LHCN-M2 (cell line): ENCODE measurements at places on chromosomes 13 and 19. TPM values are rescaled to one million over a fixed set of nuclear protein-coding genes. Genes with fewer than 3 reads are reported as not detected.
A peak's percentile ranks its signal among the peaks of the same experiment; 100 is the strongest.

GRCh38 chr19:39021063-39021462, 11.3 kb downstream of the FBXO27 start:
- no peak for DNase-seq

GRCh38 chr19:41988947-41989346, 5.1 kb downstream of the ATP1A3 start:
- no peak for DNase-seq

GRCh38 chr13:109465148-109465547, 321.2 kb downstream of the IRS2 start:
- DNase-seq: peak; percentile 4

DNA sequence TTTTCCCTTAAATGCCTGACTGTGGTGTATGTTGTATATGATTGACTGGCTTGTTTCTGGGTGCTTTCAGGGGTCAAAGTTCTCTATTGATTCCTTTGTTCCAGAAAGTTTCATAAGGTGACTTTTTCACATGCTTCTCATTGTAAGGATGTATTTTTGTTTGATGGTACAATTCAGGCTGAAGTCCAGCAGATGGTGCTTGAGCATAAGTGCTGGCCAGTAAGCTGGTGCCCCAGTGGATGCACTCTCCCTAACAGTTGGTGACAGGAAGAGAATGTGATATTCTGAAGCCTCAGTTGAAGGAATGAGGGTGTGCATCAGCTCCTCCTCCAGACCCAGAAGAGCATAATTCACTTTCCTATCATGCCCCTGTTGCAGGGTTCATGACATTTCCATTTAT, 1941.6 kb upstream of the PRR20A start:
- no peak for DNase-seq

DNA sequence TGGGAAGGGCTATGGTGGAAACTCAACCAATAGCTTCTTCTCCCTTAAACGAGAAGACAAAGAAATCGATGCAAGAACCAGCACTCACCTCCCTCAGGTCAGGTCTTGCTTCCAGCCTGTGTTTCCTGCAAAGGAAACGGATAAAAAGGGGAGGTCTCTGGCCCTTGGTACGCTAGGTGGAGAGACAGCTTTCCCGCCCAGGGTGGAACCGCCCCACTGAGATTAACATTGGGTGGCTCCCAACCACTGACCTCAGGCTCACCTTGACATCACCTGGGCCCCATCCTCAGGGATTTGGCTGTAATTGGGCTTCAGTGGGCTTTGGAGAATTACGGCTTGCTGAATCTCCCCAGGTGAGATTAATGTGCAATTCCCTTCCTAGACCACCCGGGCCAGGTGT, at the start of gene NLRP7:
Gene NLRP7 (minus strand): TSS at position 150 of the 400 bp plus-strand sequence.
- no peak for DNase-seq

GRCh38 chr13:49357694-49358093, 86.2 kb downstream of the CAB39L start:
- peak; percentile 72 for DNase-seq

DNA sequence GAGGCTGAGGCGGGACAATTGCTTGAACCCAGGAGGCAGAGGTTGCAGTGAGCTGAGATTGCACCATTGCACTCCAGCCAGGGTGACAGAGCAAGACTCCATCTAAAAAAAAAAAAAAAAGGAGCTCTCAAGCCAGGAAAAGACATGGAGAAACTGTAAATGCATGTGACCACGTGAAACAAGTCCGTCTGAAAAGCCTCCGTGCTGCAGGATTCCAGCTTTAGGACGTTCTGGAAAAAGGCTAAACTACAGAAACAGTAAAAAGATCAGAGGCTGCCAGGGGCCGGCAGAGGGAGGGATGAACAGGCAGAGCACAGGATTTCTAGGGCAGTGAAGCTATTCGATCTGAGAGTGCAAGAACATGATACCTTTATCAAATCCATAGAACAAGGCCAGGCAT, 40.7 kb upstream of the NDUFS7 start:
- no peak for DNase-seq

- no peak for DNase-seq
Observed at GRCh38 chr13:110850006-110850405, 64.9 kb downstream of the ANKRD10 start.

- no peak for DNase-seq
Observed at GRCh38 chr13:61935710-61936109, 520.1 kb upstream of the PCDH20 start.

Gene MUC16
- total RNA-seq: not detected in 2 replicates

Gene MISP3
- total RNA-seq: 0.19 and 0.34 TPM in 2 replicates
